A549 treated with Hydrocortisone at 1 μM for 4 hours (cell line): ENCODE measurements at places on chromosomes 2 and 18. TPM values are rescaled to one million over a fixed set of nuclear protein-coding genes. Genes with fewer than 3 reads are reported as not detected.

Gene BCL2
- total RNA-seq, result 0.45 to 0.59 TPM (median 0.55 TPM) in 5 replicates

Gene FHOD3
- total RNA-seq, result 1.9 to 3.4 TPM (median 2.8 TPM) in 5 replicates

Gene STPG4
- not detected in 5 replicates for total RNA-seq

Gene MEP1B
- total RNA-seq, result 0.06 to 0.10 TPM in 2 of 5 replicates, not detected in the others

Gene RPRM
- 0.07 to 0.10 TPM in 2 of 5 replicates, not detected in the others for total RNA-seq

Gene ICOS
- not detected in 5 replicates for total RNA-seq

Gene AQP4
- 0.28 TPM in 1 of 5 replicates, not detected in the others for total RNA-seq

Gene INSIG2
- total RNA-seq, result 9.5 to 15.2 TPM (median 12.0 TPM) in 5 replicates

Gene RNU2-63P
- total RNA-seq, result not detected in 5 replicates

Gene DQX1
- total RNA-seq, result 0.03 to 0.10 TPM (median 0.07 TPM) in 4 of 5 replicates, not detected in the other

Gene DNER
- 10.4 to 13.8 TPM (median 11.2 TPM) in 5 replicates for total RNA-seq

Gene TNFAIP6
- total RNA-seq, result 0.77 to 1.3 TPM (median 1.0 TPM) in 5 replicates

Gene PSMD14
- total RNA-seq, result 95.6 to 121 TPM (median 102 TPM) in 5 replicates

Gene FOXI3
- 0.05 to 0.09 TPM (median 0.05 TPM) in 4 of 5 replicates, not detected in the other for total RNA-seq

Gene HJURP
- 52.3 to 59.6 TPM (median 55.7 TPM) in 5 replicates for total RNA-seq

Gene TEKT4
- total RNA-seq, result not detected in 5 replicates

Gene PPM1G
- 152 to 168 TPM (median 161 TPM) in 5 replicates for total RNA-seq

Gene ARHGAP25
- total RNA-seq, result 0.18 to 0.39 TPM (median 0.26 TPM) in 5 replicates

Gene C2orf92
- total RNA-seq, result 0.71 to 1.0 TPM (median 0.83 TPM) in 5 replicates

Gene CXCR4
- 0.46 to 0.99 TPM (median 0.56 TPM) in 5 replicates for total RNA-seq

Gene KCNIP3
- total RNA-seq, result 1.3 to 2.3 TPM (median 1.7 TPM) in 5 replicates

Gene CACNB4
- total RNA-seq, result 0.09 to 0.26 TPM (median 0.15 TPM) in 5 replicates

Gene DRC1
- total RNA-seq, result 0.21 to 0.45 TPM (median 0.30 TPM) in 5 replicates

Gene POTEJ
- total RNA-seq, result not detected in 5 replicates

Gene ZDBF2
- total RNA-seq, result 0.74 to 1.6 TPM (median 1.2 TPM) in 5 replicates

Gene RAPGEF4
- 0.07 to 0.31 TPM (median 0.21 TPM) in 5 replicates for total RNA-seq

Gene SIX3
- total RNA-seq, result 1.9 to 2.9 TPM (median 2.8 TPM) in 5 replicates

Gene MC4R
- total RNA-seq, result not detected in 5 replicates

Gene ERICH2
- not detected in 5 replicates for total RNA-seq

Gene VWA3B
- total RNA-seq, result 0.15 to 0.29 TPM (median 0.26 TPM) in 3 of 5 replicates, not detected in the others

Gene CHST9
- not detected in 5 replicates for total RNA-seq

Gene SCG2
- total RNA-seq, result 0.90 to 1.3 TPM (median 0.98 TPM) in 5 replicates

Gene TMEM182
- 2.6 to 5.4 TPM (median 4.4 TPM) in 5 replicates for total RNA-seq

Gene MRPL44
- total RNA-seq, result 46.4 to 49.6 TPM (median 47.6 TPM) in 5 replicates

Gene IL36A
- total RNA-seq, result not detected in 5 replicates

Gene CELF4
- 0.03 TPM in 1 of 5 replicates, not detected in the others for total RNA-seq

Gene GAL3ST2
- 0.18 to 0.25 TPM (median 0.23 TPM) in 5 replicates for total RNA-seq

Gene INHBB
- 23.3 to 28.9 TPM (median 25.9 TPM) in 5 replicates for total RNA-seq

Gene SMAD2
- total RNA-seq, result 51.4 to 77.6 TPM (median 62.5 TPM) in 5 replicates

Gene NRP2
- 84.8 to 140 TPM (median 133 TPM) in 5 replicates for total RNA-seq

Gene EVX2
- total RNA-seq, result not detected in 5 replicates

Gene GLB1L
- 6.2 to 7.6 TPM (median 6.9 TPM) in 5 replicates for total RNA-seq

Gene HMSD
- total RNA-seq, result 0.38 to 4.0 TPM (median 0.59 TPM) in 4 of 5 replicates, not detected in the other

Gene DYSF
- total RNA-seq, result 0.53 to 0.99 TPM (median 0.56 TPM) in 5 replicates
